Muscle of back (tissue), 13 donors: ENCODE measurements at places on chromosomes 16 and 17.

DNA sequence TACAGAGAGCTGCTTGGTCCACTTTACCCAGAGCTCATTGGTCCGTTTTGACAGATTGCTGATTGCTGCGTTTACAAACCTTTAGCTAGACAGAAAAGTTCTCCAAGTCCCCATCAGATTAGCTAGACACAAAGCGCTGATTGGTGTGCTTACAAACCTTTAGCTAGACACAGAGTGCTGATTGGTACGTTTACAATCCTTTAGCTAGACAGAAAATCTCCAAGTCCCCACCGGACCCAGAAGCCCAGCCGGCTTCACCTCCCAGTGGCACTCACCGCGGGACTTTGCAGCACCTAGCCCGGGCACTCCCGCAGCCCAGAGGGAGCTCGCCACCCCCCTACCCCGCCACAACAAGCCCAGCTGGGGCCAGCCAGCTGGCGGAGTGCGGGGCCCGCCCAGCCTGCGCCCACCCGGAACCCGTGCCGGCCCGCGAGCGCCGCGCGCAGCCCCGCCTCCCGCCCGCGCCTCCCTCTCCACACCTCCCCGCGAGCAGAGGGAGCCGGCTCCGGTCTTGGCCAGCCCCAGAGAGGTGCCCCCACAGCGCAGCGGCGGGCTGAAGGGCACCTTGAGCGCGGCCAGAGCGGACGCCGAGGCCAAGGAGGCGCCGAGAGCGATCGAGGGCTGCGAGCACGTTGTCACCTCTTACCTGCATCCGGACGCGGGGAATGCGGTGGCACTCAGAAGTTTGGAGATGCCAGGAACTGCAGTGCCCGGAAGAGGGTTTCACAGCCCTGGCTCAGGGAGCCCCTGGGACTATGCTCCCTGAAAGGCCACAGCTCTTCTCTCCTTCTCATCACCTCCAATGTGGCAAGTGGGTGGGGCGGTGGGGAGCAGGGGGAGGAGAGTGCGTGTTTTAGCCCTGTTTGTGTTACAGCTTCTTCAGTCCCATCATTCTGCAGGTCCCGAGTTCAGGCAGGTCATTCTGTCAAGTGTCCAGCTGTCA is 1504.5 kb downstream of the CDH11 start:
- DNase-seq, result no peak

DNA sequence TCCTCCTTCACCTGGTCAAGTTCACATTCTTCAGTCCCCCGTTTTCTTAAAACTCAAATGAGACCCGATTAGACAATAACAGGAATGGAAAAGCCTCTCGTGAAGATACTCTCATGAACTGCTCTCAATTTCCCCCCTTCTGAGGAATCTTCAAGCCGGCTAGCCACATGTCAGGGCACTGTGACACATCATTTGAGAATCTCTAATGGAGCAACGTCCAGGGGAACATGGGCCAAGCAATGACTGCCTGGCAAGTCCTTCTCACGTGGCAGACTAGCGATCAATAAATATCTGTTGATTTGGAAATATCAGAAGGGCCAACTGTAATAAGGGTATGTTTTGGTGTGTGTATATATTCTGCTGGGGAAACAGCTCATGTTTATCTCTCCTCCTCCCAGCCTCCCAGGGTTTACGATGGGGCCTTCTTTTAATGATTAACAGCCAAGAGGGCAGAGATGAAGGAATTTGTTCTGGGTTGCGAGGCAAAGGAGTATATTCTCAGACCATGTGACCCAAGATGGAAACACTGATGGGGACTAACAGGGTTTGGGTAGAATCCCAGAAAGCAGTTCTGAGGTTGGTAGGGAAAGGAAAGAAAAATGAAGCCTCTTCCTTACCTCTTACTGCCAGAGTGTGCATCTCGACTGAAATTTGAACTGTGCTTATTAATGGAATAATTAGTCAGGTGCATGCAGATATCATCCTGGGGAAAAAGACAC is 21.4 kb downstream of the TTLL6 start:
- DNase-seq, result peak; percentile 23

GRCh38 chr16:87550495-87550961 is 51.8 kb upstream of the JPH3 start:
- DNase-seq, result peak; percentile 31

- no peak for DNase-seq
These were observed 31.4 kb downstream of the ASGR1 start for GRCh38 chr17:7147772-7148171.

DNA sequence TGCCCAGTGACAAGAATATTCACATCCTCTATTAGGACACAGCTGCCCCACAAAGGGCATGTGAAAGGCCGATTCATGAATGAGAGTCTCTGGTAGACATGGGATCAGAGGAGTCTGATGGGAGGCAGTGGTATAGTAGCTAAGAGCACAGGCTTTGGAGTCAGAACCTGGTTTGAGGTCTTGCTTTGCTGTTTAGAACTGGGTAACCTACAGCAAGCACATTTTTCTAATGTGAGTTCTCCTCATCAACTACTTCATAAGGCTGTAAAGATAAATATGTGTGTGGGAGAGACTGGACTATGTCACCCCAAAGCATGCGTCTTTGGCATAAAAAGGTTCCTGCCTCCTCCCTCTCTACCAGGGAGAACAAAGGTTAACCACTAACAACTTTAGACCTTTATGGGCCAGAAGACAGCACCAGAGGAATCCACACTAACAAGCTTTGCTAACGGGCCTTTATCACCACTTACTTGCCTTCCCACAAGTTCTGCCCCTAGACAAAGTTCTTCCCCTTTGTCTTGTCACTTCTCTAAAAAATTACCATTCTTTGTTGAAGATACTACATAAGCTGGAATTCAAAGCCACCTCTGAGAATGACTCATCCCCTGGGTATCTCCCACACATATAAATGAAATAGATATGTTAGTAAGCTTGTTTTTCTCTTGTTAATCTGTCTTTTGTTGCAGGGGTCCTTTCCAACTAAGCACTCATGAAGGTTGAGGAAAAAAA is 21.1 kb downstream of the CDR2 start:
- DNase-seq, result peak; percentile 69

DNA sequence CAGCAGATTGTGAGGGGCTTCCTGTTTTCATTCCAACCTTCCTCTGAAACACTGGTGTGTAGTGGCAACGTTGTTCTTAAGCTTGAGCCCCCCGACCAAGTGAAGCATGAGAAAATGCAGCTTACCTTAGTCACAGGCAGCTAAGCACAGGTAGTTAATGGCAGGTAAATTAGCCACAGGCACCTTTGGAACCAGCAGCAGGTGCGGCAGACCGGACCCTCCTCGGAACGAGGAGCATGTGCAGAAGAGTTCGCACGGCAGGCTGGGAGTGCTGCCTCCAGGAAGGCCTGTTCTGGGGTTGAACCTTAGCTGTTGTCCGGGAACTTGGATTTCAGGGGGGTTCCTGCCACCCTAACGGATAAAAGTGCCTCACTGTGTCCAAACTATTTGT is 7.2 kb upstream of the IRF8 start:
- DNase-seq, result no peak

- DNase-seq, result peak; percentile 60
These were observed 934 bp upstream of the AOC2 start for GRCh38 chr17:42843358-42843934.

GRCh38 chr16:49027420-49027819 is 254.2 kb downstream of the CBLN1 start:
- no peak for DNase-seq

DNA sequence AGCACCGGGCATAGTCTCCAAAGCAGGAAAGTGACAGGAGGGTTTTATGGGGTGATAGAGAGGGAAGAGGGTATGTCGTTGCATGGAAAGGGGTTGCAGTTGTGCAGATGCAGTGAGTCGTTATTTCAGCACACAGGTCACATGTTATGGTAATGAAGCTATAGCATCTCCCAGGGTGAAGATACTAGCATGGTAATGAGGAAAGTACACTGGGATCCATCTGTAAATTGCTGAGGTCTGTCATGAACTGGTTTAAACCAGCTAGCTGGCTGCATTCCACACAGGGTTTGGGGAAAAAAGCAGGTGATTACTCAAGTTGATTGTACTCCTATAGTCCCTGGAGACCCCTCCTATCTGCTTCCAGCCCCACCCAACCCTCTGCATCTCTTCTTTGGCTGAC is 11.7 kb downstream of the COX11 start:
- no peak for DNase-seq

- no peak for DNase-seq
These were observed 4.5 kb upstream of the CA4 start for GRCh38 chr17:60145006-60145935.

DNA sequence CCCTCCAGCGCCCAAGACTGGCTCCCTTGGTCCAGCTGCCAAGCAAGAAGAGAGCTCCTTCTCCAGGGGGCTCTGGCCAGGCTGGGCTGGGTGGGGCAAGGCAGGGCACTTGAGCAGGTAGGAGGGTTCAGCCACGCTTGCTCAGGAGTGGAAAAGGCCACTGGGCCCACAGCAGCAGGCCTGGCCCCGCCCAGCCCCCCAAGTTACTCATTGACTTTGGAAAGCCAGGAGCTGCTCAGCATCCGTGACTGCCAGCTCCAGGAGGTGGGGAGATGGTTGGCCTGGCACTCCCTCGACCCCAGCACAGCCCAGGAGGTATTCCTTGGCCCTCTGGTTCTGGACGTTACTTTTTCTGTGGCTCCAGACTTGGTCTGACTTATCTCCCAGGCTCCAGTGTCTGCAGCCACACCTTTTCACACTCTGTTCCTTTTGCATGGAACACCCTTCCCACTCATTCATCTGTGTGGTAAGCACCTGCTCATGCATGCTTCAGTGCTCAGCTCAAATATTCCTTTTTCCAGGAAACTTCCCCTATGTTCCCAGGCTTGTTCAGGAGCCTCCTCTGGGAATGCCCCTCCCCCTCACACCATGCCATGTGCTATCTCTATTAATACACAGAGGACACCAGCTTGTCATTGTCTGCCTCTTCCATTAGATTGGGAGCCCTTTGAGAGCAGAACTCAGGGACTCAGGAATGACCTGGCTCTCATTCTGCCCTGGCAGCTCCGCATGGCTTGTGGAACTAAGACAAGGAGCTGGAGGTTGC is at the start of gene CDH16:
CDH16 (minus strand) TSS at position 83 of the 766 bp plus-strand sequence. CDS start 820 bp downstream, outside the sequence.
- no peak for DNase-seq

DNA sequence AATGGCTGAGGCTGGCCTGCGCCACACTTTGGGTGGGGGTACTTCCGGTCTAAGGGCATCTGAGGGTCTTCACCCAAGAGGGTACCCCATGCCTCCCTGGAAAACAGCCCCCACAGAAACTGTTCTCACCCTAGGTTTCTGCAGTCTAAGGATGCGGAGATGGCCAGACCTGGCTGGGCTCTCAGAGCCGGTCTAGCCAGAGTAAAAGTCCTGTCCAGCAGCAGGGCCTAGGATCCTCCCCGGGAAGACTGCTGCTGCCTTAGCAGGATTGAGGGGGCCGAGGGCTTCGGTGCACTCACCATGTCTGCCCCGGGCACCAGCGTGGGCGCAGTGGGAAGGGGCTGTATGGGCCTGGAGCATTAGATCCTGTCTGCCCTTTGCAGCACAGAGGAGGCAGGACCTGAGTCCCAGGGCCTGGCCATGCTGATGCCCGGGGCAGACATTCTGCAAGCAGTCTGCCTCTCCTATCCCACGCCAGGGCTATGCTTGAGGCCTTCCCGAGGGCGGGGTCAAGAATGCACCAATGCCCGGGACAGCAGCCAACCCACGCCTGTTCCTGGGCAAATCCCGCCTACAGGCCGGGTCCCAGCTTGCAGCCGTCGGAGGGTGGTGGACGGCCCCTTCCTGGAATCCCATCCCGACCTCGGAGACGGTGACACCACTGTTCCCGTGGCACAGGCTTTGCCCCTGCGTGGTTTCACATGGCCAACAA is 54.7 kb downstream of the CBFA2T3 start:
- DNase-seq, result no peak

- DNase-seq, result no peak
These were observed at the start of gene HOXB13 for GRCh38 chr17:48728232-48729231. TSS of gene HOXB13 (minus strand) at chr17:48728750. CDS start at chr17:48728593, 157 bp downstream.

DNA sequence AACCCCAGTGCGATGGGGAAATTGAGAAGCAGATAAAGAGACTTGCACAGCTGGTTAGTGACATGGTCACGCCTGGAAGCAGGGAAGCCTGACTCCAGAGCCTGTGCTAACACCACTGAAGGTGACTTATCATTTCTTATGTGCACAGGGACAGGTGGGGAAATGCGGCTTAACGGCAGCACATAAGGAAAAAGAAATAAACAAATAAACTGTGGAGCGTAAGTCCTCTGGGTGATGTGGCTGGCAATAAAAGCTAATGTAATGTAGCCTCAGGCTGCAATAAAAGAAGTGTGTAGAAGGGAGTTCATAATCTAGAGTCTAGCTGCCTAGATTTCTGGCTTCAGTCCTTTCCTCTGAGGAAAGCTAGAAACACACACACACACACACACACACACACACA is 10.6 kb downstream of the CDH11 start:
- DNase-seq, result no peak

GRCh38 chr17:82439194-82439828 is 11.2 kb downstream of the CYBC1 start:
- no peak for DNase-seq

DNA sequence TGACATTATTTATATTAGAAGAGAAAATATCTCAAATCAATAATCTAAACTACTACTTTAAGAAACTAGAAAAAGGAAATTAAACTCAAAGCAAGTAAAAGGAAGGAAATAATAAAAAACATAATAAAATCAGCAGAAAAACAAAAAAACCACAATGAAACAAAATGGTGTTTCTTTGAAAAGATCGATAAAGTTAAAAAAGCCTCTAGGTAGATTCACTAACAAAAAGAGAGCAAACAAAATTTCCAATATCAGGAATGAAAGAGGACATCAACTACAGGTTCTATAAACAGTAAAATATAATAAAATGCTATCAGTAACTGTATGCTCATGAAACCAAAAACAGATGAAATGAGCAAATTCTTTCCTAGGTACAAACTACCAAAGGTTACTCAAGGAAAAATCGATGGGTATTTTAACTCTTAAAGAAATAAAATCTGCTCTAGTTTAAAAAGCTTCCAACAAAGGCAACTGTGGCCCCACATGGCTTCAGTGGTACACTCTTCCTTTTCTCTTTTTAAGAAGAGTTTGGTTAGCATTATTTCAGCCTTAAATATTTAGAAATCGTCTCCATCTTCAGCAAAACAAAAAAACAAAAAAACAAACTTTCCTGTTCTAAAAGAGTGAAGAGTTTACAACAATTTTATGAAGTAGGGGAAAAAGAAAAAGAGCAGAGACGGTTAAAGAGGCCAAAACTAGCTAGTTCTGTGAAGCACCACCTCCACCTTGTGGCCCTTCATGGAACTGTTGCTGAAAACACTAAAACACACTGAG is 102.2 kb downstream of the TRIM37 start:
- peak; percentile 75 for DNase-seq

DNA sequence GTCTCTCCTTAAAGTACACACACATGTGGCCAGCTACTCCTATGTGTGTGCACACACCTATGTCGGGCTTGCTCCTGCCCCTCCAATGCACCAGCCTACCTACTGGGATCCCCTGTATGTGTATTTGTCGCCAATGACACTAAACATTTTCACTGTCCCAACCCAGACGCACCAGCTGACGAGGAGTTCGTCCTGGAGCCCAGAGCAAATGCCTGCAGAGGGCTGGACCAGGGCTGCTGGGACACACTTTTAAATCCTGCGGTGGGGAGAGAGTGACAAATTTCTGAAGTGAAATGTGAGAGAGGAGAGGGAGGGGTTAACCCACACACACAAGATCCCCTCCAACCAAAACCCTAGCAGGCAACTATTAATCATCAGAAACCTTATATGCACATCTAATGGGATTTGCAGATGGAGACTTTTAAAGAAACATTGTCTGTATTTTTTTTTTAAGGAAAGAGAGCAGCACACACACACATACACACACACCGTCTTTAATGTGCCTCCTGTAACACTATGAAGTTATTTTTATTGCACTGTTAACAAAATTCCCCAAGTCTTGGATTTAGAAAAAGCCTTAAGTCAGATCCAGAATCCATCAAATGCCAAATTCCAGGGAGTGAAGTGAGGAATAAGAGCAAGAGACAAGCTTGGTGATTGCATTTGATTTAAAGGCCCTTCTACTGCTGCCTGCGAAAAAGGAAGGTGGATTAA is at the start of gene MEOX1:
MEOX1 (minus strand) TSS at position 224 of the 714 bp plus-strand sequence. CDS start 388 bp downstream, outside the sequence.
- DNase-seq, result peak; percentile 90
